Suprapubic skin (tissue), 4 donors: ENCODE measurements at places on chromosomes 16 and 17. TPM values are rescaled to one million over a fixed set of nuclear protein-coding genes. Genes with fewer than 3 reads are reported as not detected.

The TP53TG3B gene
- not detected for total RNA-seq

The SIRT7 gene
- total RNA-seq = 52.4 TPM

The TNFSF13 gene
- total RNA-seq = 12.0 TPM

DNA sequence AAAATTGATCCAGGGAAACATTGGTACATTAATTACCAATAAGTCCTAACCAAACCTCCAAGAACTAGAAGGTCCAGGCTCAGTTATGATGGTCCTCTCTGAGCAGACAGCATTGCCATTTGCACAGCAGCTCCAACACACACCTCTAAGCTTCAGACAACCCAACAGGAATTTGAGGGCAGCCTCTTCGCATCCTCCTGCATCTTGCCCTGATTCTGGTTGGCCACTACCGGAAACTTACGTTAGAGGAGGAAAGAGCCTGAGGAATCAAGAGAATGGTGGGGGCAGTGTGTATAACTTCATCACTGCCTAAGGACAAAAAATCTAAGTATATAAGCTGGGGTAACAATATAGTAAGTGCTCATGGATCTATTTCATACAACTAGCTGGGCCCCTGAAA lies 15.7 kb downstream of the FAM117A start:
- DNase-seq = no peak

- no peak for DNase-seq
Observed at GRCh38 chr17:48011405-48012150, 26.0 kb downstream of the COPZ2 start.

GRCh38 chr17:75067856-75068255 lies 19.9 kb upstream of the SLC16A5 start:
- no peak for DNase-seq

- no peak for DNase-seq
Observed at GRCh38 chr16:80569440-80570105, 28.8 kb downstream of the DYNLRB2 start.
